Mesenteric fat pad (tissue), 1 donor: ENCODE measurements at places on chromosomes 13 and 19.

GRCh38 chr13:35727881-35728280 lies 251.4 kb upstream of the MAB21L1 start:
- no peak for DNase-seq

DNA sequence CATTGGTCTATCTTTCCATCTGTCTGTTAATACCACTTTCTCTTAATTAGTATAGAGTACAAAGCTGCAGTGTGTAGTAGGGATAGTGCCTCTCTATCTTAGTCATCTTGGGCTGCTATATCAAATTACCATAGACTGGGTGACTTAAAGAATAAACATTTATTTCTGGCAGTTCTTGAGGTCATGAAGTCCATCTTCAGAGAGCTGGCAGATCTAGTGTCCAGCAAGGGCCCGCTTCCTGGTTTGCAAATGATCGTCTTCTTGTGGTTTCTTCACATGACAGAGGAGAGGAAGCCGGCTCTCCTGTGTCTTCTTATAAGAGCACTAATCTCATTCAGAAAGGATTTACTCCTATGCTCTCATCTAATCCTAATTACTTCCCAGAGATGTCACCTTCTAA lies 6.1 kb downstream of the ZNF700 start:
- DNase-seq = no peak

- DNase-seq = no peak
These were observed 249.2 kb downstream of the ZNF536 start for GRCh38 chr19:30621326-30621920.

- DNase-seq = no peak
These were observed 20.0 kb downstream of the ZNF780B start for GRCh38 chr19:40035996-40036395.

DNA sequence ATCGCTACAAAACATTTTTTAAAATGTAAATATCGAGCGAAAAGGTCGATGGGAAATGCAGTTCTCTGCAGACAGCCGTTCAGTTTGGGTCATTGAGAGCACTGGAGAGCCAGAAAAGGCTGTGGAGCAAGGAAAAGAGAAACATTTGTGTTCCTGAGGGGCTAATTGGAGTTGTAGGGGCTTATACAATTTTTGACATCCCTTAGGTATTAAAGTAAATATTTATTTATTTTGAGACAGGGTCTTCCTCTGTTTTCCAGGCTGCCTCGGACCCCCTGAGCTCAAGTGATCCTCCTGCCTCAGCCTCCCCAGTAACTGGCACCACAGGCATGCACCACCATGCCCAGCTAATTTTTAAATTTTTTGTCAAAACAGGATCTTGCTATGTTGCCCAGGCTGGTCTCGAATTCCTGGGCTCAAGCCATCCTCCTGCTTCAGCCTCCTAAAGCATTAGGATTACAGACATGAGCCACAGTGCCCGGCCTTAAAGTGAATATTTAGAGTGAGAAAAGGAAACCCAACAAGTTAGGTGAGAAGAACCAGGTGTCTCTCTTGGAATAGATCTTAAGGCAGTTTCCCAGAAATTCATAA lies 825 bp upstream of the YIF1B start:
- DNase-seq = no peak

DNA sequence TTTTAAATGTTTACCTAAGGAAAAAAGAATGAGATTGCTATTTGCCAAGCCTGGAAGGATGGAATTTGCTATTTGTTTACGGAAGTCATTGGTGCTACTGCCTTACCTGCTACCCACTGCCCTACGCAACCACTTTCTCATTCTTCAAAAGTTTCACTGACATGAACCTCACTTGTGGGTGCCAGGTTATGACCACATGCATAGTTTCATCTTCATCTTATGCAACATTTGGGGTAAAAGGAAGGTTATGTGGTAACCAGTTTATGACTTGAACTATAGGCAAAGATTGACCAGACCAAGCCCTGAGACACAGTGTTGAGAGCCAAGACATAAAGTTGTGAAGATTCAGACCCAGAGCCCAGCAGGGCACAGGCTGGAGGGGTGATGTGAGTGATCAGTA lies 142.5 kb downstream of the LACC1 start:
- DNase-seq = no peak

DNA sequence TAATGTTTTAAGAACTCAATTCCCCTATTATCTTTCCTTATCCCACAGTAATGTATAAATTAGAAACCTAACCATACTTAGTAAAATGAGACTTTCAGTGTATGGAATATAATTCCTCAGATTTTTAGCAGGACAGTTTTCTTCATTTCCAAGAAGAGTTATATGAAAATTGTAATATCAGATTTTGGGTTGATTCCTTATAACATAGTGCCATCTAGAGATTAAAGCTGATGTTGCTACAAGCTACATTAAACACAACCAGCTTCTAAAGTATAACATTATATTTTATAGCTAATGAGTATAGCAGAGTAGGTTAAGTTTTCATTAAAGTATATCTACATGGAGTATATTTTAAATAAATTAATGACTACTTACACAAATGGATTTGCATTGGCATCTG lies 99.7 kb upstream of the MIR17HG start:
- no peak for DNase-seq

GRCh38 chr13:33051632-33052031 lies 35.4 kb downstream of the KL start:
- no peak for DNase-seq

DNA sequence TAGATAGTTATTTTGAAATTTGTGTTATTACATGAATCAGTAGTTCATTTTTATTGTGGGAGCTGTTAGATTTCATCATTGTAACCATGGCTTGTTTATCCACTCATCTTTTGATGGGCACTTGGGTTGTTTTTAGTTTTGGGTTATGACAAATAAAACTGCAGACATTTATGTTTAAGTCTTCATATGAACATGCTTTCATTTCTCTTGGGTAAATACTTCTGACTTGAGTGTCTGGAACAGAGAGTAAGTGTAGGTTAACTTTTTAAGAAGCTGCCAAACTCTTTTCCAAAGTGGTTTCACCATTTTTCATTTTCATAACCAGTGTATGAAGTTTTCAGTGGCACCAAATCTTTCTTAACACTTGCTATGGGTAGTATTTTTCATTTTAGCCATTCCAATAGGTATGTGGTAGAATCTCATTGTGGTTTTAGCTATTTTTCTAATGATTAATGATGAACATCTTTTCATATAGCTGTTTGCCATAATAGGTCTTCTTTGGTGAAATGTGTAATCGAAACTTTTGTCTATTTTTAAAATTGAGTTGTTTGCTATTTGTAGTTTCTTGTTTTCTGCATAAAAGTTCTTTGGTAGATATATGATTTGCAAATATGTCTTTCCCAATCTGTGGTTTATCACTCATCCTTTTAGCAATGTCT lies 17.9 kb downstream of the SLAIN1 start:
- DNase-seq = no peak

- no peak for DNase-seq
These were observed 288.9 kb downstream of the SHISA2 start for GRCh38 chr13:25762795-25763377.

- DNase-seq = no peak
These were observed 18.0 kb downstream of the ZC3H4 start for GRCh38 chr19:47095476-47096099.

DNA sequence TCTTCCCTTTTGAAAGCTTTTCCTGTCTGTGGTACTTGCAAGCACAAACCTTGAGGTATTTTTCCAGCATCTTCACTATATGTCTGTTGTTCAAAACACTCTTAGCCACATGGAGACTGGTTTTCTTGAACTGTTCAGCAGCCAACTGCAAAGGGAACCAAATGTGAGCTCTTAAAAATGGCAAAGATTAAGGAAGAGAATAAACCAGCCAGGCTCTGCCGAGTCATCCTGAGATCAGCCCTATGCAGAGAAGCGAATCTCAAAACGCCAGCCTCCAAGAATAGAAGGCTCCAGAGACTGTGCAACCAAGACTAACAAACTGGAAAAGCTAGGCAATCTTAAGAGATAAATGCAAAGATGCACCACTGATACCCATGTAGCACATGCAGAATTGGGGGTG lies 20.7 kb downstream of the AKAP8 start:
- DNase-seq = no peak

DNA sequence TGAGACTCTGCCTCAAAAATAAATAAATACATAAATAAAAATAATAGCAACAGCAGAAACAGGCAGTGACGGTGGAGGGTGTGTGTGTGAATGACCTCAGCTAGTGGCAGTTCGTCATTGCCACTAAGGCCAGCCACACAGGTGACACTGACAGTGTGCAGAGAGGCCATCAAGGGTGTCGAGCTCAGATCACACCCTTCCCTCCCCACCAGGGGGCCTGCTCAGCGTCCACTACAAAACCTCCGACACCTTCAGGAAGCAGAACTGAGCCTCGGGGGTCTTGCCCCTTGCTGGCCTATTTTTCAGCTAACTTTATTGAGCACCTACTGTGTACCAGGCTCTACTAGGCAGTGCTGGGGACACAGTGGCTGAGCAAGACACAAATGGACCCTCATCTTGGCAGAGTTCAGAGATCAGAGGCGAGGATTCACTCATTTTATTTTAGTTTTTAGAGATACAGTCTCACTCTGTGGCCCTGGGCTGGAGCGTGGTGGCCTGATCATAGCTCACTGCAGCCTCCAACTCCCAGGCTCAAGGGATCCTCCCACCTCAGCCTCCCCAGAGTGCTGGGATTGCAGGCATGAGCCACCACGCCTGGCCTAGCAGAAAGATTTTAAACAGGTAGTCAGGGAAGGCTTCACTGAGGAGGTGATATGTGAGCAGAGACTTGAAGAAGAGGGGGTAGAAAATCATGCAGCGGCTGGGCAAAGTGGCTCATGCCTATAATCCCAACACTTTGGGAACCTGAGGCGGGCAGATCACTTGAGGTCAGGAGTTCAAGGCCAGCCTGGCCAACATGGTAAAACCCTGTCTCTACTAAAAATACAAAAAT lies 30.3 kb upstream of the SEMA6B start:
- DNase-seq = no peak

- peak; percentile 95 for DNase-seq
These were observed 6.8 kb downstream of the ELL start for GRCh38 chr19:18514800-18515682.

DNA sequence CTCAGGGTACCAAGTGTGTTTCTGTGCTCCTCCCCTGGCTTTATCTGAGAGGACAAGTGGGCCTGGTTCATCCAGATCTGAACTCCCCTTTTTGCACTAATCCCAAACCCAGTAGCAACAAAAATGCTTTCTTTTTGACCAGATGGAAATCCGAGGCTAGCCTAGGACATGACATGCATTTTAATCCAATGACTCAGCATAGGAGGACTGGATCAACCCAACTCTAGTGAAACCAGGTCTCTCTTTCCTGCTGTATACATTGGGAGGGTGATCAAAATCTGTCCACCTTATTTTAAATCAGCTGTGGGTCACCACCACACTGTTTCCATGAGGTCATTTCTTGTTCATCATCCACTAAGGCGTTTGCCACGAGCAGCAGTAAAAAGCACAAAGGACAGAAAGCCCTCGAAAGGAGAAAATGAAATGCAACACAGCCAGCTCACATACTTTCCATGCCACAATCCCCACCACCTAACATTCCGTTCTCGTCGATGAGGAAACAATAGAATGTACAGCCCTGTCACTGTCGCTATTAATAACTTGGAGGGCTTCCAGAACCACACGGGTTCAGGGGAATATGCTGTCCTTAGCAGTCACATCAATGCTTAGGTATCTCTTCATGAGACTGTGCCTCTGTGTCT lies 543.0 kb downstream of the IRS2 start:
- no peak for DNase-seq

DNA sequence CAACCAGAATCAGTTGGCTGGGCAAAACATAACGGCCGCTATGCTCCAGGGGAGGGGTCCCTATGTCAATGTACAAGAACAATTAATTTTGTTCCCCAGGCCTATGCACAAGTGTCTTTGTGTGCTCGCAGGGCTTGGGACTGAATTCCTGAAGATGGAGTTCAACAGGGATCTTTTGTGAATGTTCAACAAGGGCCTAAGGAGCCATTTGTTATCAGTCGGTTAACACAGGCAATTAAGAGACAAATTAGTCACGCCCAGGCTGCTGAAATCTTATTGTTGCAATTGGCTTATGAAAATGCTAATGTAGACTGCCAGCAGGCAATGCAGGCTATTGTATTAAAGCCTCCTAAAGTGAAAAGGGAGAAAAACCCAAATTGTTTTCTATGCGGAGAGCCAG lies 117.5 kb downstream of the ZNF429 start:
- DNase-seq = no peak

DNA sequence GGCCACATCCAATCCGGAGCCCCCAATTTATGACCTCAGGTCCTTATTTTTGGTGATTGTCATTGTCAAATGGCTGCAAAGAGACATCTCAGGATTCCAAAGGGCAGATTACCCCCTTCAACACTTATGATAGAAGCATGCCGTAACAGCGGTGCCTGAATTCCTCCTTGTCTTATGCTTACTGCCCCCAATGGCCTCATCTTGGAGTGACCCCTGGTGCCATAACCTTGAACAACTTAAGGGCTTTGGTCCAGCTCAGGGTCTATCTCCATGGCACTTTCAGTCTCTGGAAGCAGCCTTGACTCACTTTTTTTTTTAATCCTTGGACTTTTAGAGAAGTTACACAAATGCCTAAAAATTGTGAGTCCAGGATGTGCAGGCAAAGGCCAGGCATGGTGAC lies 171.6 kb upstream of the ZNF507 start:
- no peak for DNase-seq

GRCh38 chr13:84553227-84553626 lies 671.0 kb upstream of the SLITRK1 start:
- DNase-seq = no peak

DNA sequence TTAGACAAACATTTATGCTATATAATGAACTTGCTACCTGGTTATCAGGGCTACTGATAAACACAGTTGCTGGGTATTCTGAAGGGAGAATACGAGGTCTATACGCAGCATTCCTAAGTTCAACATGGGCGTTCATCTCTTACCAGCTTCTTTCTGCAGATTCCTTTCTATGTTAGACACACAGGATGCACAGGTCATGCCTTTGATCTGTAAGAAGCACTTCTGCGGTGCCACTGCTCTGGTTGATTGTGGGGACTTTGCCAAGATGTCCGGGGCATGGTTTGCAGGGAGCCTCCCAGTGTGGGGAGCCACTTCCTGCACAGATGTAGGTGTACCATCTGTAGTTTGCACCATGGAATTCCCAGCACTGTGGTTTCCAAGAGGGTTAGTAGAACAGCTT lies 40.9 kb downstream of the ATP7B start:
- no peak for DNase-seq

- no peak for DNase-seq
These were observed 65.2 kb downstream of the TEX26 start for GRCh38 chr13:30997697-30998096.

DNA sequence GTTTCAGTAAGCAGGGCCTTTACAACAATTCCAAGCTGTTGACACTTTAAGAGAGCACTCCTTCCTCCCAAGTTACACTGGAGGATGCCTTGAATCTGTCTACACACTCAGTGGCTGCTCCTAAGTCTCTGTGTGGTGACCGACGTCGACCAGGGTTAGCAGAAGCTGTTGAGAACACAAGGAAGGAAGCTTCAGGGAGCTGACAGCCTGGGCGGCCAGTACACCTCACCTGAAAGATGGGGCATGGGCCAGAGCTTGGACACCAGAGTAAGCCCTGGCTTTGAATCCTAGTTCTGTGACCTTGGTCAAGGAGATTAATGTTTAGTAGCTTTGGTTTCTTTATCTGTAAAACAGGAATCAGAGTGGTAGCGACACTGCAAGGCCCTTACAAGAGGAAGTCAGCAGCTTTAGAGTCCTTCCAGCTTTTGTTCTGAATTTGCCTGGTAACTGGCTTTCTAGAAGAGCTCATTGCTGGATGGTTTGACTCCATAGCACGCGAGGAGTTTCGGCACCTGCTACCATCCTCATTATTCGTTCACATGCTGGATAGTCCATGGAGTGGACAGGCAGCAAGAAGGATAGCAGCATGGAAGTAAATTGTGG lies 214.2 kb downstream of the FGF9 start:
- no peak for DNase-seq
